ENCODE measurements at places on chromosomes 1 and 21.
A peak's percentile ranks its signal among the peaks of the same experiment; 100 is the strongest.

- DNase-seq: no peak
These were observed 909 bp upstream of the PAXBP1 start for GRCh38 chr21:32772281-32773047.

DNA sequence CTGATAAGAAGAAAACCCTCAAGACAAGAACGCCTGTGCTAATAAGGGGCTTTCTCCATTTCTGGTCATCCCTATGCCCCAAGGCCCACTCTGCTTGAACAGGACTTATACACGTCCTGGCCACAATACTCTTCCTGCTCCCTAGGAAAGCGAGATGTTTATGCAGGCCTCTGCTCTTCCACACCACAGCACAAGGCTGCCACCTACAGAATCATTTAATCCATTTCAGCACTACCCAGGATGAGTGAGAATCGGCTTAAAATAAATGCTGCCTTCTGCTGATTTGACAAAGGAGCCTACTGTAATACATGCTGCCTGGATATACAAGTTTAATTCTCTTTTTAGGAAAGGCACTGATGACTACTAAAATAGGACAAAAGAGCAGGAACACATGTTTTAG is 29.4 kb downstream of the FRRS1 start:
- no peak for DNase-seq

DNA sequence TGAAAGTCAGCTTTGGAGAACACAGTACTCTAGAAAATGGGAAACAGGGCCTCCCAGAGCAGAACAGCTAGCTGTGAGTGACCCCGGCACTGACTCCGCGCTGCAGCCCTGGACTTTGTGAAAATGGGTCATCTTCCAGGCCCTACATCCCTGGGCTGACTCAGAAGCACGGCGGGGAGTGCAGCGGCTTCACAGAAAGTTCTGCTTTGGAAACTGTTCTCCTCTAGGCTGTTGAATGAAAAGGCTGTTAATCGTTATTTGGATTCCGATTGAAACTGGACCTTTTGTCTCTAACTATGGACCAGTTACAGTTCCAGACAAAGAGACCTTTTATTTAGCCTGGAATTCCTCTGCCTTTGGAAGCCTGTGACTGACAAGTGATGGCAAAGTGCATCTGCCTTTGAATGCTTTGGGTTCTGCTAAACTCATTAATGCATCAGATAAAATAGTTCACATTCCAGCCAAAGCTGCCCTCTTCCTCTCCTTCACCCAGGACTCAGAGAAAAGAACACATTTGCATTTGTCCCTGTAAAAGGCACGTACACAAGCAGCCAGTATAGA is 144.9 kb upstream of the HOOK1 start:
- peak; percentile 90 for DNase-seq

GRCh38 chr1:44000122-44000665 is 8.8 kb downstream of the CCDC24 start:
- DNase-seq: no peak

GRCh38 chr1:24045771-24046170 is 65.6 kb upstream of the SRSF10 start:
- DNase-seq: no peak
